PC-3 (cell line): ENCODE measurements at places on chromosomes 4 and X.

DNA sequence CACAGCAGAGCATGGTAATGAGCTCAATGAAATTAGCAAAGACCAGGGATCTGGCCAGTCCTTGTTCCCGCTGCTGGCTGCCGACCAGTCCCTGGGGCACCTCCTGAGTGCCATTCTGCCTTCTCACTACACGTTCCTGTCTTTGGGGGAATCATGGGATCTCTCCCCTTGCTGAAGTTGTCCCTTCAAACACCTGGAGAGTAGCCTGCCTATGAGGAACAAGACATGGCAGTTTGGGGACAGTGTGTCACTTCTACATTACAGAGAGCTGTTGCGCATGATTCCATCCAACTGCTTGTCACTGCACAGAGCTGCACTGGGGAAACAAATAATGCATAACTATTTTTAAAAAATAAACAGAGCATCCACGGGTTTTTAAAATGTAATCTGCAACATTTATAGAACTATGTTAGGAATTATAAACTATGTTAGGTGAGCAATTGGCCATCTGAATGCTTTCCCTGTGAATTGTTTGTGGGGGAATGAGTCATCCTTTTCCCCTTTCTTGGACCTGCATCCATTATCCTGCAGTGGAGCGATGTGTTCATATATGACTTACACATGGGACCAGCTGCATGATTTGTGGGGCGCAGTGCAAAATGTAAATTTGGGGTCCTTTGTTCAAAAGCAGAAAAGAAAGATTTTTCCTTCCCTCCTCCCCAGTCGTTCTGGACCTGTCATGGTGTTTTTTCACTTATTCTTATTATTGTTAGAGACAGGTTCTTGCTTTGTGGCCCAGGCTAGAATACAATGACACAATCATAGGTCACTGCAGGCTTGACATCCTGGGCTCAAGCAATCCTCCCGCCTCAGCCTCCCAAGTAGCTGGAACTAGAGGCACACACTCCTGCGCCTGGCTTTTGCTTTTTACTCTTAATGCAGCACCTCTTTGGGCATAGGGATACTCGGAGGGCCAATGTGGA, 115.0 kb upstream of the TBL1X start:
- DNase-seq = peak; percentile 73

DNA sequence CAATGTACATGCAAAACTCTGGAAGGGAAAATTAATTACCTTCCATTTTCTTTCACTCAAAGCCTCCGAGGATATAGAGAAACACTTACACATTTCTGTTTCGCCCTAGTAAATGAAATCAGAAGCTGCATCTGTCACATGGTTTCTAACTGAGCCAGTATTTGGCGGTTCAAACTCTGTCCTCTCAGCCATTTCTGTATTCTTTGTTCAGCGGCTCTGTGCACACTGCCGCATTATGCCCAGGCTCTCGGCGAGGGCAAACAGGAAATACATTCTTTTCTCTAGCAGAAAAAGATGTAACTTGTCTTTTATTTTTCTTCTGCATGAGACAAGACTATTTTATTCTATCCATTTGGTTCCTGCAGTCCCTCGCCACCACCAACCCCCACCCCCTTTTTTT, 71.4 kb upstream of the GPM6B start:
- no peak for DNase-seq

- DNase-seq = peak; percentile 18
Measured at GRCh38 chrX:40871385-40872082, 136.2 kb upstream of the MED14 start.

DNA sequence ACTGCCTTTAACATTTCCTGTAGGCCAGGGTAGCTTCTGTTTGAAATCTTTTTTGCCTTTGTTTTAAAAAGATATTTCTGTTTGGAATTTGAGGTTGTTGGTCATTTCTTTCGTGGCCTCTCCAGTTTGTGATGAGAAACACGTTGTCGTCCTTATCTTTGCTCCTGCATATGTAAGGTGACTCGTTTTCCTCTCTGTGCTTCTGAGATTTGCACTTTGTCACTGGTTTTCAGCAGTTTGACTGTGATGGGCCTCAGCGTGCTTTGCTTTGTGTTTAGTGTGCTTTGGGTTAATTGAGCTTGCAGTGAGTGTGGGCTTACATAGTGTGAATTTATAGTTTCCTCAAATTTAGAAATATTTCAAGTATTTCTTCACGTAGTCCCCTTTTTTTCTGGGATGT, 81.5 kb downstream of the FAM193A start:
- DNase-seq = no peak

- peak; percentile 54 for DNase-seq
Measured at GRCh38 chrX:149527705-149528104, 13.1 kb upstream of the EOLA1 start.

- DNase-seq = no peak
Measured at GRCh38 chrX:3462166-3462508, 115.7 kb upstream of the MXRA5 start.

DNA sequence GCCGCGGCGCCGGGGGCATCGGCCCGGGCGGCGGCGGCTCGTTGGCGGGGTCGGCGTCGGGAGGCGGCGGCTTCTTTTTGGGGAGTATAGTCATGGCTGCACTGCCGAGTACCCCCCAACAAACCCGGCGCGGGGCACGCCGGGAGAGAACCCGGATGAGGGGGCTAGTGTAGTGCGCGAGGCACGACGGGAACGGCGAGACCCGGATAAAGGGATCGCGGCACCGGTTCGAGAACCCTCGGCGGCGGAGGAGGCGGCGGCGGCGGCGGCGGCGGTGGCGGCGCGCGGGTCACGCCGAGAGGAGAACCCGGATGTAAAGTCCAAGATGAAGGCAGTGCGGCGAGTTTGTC, at the start of gene OTUD5:
OTUD5 (minus strand) TSS at position 131 of the 350 bp plus-strand sequence; CDS start at position 94, 37 bp downstream.
- no peak for DNase-seq

GRCh38 chrX:25534091-25534490, 518.3 kb upstream of the ARX start:
- no peak for DNase-seq

- DNase-seq = no peak
Measured at GRCh38 chrX:27086237-27086636, 376.9 kb downstream of the PPP4R3C start.

DNA sequence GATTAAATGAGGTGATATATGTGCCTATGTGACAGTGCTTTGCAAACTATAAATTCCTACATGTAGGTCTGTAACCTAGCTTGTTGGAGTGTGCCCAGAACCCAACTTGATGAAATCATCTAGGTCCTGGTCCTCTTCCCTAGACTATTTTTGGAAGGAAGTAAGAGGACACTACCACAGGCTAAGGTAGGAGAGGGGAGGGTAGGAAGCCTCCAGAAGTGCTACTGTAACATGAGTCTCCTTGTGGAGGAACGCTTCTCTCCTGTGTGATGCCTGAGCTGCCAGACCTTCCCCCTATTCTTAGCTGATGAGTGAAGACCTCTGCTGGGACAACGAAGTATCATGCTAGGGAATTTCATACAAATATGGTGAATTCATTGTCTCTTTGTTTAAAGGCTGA, 41.8 kb upstream of the IL21 start:
- no peak for DNase-seq

- DNase-seq = no peak
Measured at GRCh38 chrX:112254896-112255295, 172.3 kb upstream of the TRPC5 start.

DNA sequence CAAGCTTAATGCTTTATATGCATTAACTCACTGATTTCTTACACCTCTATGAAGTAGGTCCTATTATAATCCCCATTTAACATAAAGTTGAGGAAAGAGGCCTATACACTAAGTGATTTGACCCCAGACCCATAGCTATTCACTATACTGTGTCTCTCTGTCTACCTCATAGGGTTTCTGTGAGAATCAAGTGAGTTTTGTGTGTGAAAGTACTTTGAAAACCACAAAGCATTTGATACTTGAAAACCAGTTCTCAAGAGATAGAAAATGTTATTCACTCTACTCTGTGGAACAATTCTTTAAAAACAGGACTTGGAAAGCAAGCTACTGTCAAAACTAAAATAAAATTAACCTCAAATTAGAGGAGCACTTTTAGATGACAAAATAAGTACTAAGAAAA, 35.0 kb downstream of the SHROOM3 start:
- DNase-seq = no peak

GRCh38 chr4:142824368-142824767, 21.7 kb downstream of the INPP4B start:
- DNase-seq = peak; percentile 34

- DNase-seq = no peak
Measured at GRCh38 chrX:112631892-112632291, 47.8 kb downstream of the LHFPL1 start.

DNA sequence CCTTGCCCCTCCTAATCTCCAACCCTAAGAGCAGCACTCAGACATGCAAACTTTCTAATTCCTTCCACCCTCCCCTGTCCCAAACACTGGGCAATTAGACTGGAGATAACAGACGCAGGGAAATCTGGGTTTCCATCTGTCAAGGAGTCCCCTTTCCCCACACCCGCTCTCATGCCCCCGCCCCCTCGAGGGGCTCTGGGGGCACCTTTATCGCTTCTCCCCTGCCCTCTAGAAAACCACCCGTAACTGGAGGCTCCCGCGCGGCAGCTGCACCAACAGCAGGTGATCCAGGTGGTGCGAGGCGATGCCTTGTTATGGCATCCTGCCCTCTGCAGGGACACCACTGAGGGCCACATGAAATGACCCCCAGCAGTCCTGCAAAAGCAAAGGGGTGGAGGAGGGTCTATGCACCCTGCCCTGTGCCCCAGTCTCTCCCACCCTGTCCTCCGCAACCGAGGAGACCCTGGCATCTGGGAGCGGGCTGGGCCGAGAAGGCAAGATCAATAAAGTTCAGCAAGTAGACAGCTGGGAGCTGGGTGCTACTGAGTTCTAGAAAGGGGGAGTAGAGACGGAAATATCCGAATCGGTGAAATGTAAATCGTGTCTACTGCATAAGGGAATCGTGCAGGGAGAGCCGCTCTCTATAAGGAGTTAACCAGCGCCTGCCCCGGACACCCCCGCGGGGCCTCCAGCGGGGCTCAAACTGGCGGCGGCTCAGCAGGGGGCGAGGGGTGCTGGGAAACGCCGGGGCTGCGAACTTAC, 1.6 kb downstream of the KCTD8 start:
- no peak for DNase-seq

GRCh38 chr4:105858466-105859040, 36.7 kb upstream of the NPNT start:
- DNase-seq = no peak

DNA sequence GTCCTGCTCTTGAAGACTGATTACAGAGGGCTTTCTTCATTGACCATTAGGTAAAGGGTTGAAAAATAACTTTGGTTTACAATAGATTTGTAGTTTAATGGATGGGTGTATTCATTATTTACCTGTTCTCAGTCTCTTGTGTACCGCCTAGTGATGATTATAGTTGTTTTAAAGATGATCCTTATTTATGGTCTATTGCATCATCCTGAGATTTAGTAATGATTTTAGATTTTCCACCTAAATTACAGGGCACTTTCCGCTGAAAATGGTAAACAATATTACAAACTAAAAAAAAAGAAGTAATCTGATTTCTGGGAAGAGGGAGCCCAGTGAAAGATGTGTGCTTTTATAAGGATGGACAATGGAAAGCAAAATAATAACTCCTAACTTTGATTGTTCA, 78.4 kb upstream of the TMEM33 start:
- no peak for DNase-seq

GRCh38 chr4:13659341-13660070, 32.0 kb upstream of the BOD1L1 start:
- no peak for DNase-seq

DNA sequence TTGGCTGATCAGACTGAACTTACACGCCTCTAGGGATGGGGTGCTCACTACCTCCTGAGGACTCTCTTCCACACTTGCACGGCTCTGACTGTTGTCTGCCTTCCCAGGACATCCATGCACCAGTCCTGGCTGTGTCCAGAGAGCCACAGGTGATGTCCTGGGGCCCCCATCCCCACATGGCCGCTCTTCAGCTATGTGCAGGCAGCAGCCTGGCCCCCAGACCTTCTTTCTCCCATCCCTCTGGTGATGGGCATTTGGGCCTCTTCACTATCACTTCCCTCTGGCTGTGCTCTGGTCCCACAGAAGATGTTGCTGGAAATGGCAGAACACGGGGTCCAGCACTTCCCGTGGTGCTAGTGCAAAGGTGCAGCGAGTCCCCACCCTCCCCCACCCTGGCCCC, 40.9 kb upstream of the HMX1 start:
- no peak for DNase-seq

GRCh38 chr4:139458999-139459398, 5.1 kb downstream of the RAB33B start:
- DNase-seq = peak; percentile 23

- no peak for DNase-seq
Measured at GRCh38 chr4:83947125-83947829, 411.4 kb downstream of the GPAT3 start.

GRCh38 chr4:119314356-119314755, 7.6 kb downstream of the FABP2 start:
- peak; percentile 59 for DNase-seq

DNA sequence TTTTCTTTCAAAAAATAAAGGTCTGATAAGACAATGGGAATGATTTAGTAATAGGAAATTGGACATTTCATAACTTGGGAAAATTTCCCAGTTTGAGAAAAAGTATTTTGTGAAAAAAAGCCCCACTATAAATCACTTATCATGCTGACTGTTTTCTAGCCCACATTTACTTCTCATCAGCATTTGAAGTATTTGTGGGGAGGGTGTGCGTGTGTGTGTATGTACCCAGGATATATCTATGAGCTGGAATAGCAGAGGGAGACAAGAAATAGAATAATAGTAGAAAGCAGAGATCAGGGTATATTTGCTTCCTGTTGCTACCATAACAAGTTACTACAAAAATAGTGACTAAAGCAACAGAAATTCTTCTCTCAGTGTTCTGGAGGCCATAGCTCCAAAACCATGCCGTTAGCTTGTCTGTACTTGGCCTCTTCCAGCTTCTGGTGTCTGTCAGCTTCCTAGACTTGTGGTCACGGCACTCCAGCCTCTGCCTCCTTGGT, 139.8 kb downstream of the PTTG2 start:
- DNase-seq = no peak

GRCh38 chr4:105061136-105061696, 85.5 kb upstream of the TET2 start:
- DNase-seq = peak; percentile 85

- DNase-seq = peak; percentile 26
Measured at GRCh38 chr4:102318526-102318925, 26.8 kb downstream of the SLC39A8 start.

GRCh38 chrX:17299206-17299605, 75.8 kb upstream of the NHS start:
- DNase-seq = no peak

DNA sequence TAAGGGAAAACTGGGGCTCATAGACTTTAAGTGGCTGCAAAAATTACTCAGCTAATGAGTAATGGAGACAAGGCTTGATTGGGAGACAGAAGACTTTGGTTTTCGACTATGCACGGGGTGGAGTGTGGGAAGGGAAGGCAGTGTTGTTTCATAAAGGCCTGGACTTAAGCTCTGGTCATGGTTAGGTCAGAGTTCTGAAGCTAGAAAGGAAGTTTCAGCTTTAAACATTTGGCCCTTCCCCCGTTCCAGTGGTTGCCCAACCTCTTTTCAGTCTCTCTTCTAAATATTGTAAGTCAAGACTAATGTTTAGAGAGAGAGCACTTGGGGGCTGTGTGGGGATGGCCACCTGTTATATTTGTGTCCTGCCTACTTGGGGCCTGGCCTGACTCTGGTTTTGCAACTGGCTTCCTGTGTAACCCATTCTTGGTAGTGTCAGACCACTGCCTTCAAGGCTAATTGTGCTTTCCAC, 21.0 kb downstream of the MSN start:
- no peak for DNase-seq

- peak; percentile 18 for DNase-seq
Measured at GRCh38 chrX:154515090-154515965, 704 bp downstream of the FAM3A start.
